Muscle of back (tissue), 13 donors: ENCODE measurements at places on chromosomes 7 and 10.

DNA sequence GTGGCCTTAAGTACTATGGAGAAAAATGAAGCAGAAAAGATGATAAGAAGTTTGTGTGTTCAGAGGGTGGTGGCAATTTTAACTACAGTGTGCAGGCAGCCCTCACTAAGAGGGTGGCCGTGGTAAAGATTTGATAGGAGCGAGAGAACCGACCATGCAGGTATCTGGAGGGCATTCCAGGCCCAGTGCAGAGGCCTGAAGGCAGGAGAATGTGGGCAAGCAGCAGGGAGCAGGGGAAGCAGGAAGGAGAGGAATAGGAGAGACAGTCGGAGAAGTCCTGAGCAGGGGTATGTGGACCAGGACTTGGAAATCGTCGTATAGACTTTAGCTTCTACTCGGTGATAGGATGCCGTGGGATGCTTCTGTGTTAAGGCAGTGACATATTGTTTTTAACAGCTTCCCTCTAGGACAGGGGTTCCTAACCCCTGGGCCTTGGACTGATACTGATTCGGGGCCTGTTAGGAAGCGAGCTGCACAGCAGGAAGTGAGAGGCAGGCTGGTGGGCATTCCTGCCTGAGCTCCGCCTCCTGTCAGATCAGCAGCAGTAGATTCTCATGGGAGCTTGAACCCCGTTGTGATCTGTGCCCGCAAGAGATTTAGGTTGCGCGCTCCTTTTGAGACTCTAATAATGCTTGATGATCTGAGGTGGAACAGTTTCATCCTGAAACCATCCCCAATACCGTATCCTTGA, 227.2 kb downstream of the CCDC3 start:
- DNase-seq = no peak

- no peak for DNase-seq
Observed at GRCh38 chr10:93150990-93151547, 77.4 kb downstream of the CYP26A1 start.

- no peak for DNase-seq
Observed at GRCh38 chr10:100742076-100742771, 3.2 kb upstream of the PAX2 start.

- DNase-seq = no peak
Observed at GRCh38 chr7:8184221-8184620, 77.7 kb downstream of the ICA1 start.

DNA sequence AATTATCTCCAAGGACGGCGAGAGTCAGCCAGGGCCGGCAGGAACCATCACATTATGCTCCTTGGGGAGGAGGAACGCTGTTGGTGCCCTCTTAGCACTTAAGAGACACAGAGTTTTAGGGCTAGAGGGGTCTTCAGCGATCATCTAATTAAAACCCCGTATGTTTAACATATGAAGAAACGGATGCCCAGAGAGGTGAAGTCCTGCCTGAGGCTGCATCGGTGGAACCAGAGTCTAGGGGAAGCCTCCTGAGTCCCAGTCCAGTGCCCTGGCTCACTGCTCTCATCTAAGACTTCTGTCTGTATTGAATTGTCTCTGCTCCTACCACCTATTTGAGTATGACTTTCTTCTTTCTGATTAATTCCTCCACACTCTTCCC, 688 bp upstream of the ABCB4 start:
- DNase-seq = no peak

DNA sequence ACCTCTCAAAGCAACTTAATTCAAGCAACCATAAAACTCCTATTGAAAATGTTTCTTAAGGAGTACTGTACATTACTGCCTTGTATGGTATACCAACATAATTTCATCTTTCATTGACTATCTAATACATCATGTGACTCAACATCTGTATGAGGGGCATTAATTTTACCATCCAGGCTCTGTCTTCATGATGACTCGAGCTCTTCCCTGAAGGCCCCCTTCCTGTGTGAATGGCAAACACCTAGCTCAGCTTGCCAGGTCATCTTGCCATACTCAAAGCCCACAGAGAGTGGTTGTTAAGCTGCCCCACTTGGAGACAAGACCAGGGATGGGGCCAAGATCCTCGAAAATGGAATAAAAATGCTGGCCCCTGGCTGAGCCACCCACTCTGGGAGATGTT, 82.4 kb downstream of the SGMS1 start:
- DNase-seq = no peak

DNA sequence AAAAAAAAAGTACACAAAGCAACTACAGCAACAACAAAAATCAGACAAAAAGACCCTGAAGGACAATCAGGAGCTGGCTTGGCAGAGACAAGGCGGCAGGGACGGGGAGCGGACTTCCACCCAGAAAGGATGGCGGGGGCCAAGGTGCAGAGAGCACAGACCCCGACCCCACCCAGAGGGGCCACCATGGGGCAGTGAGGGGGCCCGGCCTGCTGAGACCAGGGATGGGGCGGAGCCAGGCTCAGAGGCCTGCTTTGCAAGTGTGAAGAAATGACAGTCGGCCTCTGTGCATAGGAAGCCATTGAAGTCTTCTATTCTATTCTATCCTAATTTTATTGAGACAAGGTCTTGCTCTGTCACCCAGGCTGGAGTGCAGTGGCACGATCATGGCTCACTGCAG, 82.0 kb downstream of the ELFN1 start:
- DNase-seq = no peak

- DNase-seq = no peak
Observed at GRCh38 chr7:142647749-142648148, 101.5 kb upstream of the PRSS1 start.

- no peak for DNase-seq
Observed at GRCh38 chr10:43272030-43272429, 5.2 kb upstream of the RASGEF1A start.

DNA sequence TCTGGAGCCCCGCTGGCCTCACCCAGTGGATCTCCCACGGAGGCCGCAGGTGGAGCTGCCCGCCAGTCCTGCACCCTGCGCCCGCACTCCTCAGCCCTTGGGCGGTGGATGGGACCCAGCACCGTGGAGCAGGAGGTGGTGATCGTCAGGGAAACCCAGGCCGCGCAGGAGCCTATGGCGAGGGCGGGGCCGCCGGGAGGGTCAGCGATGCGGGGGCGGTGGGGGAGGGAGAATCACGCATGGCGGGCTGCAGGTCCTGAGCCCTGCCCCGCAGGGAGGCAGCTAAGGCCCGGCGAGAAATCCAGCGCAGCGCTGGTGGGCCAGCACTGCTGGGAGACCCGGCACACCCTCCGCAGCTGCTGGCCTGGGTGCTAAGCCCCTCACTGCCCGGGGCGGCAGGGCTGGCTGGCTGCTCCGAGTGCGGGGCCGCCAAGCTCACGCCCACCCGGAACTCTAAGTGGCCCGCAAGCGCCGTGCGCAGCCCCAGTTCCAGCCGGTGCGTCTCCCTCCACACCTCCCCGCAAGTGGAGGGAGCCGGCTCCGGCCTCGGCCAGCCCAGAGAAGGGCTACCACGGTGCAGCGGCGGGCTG, 524.8 kb upstream of the TPK1 start:
- DNase-seq = no peak

DNA sequence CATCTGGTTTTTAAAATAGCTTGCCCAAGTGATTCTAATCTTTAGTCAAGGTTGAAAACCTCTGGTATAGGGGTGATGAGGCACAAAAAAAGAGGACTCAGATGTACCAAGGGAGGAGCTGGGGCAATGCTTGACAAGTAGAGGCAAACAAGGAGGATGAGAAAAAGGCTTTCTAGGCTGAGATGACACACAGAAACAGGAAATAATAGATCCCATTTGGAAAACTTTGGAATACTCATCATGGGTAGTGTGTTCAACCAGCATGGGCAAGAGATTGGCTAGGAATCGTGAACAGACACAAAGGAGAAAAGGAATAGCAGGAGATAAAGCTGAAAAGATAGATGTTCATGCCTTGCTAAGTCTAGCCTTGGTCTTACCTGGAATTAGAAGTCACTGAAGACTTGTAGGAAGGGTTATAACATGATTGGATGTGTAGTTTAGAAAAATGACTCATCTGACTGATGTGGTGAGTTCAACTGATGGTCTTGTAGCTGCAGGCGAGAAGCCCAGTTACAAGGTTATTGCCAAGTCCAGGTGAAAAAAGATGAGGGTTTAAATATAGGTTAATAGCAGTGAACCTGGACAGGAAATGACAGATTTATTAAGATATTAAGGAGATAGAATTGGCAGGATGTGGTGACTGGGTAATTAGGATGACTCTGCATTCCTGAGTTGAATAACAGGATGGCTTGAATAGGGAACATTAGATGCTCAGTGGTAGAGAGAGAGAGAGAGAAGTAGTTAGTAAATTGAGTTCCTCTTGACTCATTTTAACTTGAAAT, 214.0 kb upstream of the LRGUK start:
- peak; percentile 13 for DNase-seq

DNA sequence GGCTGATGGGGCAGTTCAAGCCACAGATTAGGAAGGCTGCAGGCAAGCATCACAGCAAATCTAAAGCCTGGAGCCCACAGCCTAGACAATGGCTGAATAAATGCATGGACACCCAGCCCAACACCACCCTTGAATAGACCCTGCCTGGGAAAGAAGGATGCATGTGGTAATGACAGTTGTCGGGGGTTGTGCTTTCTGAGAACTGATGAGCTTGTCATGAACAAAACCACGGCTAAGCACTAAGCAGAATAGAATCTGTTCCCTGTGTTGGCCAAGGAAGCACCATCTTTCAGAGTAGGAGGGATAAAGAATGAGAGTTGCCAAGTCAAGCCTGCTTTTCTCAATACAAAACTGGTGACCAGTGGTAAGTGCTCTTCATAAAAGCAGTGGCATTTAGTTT, 66.1 kb upstream of the JCAD start:
- no peak for DNase-seq

GRCh38 chr7:134916171-134916883, 70.0 kb upstream of the AGBL3 start:
- no peak for DNase-seq

DNA sequence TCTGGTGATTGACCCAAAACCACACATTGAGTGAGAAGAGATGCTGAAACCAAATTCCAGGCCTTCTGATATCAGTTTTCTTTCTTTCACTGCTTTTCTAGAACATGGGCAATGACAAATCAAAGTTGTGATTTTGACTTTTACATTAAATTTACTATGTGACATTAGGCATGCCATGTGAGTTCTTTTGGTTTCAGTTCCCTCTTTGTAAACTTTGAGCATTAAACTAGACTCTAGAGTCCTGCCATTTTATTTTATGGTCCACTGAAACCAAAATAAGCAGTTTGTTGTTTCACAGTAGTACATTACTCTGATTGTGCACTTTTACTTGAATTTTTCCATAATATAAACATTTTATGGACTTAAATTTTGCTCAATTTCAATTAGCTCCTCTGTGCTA, 381.1 kb upstream of the SEMA3D start:
- no peak for DNase-seq

- DNase-seq = peak; percentile 28
Observed at GRCh38 chr10:58177362-58177947, 90.2 kb downstream of the IPMK start.

- no peak for DNase-seq
Observed at GRCh38 chr10:118840071-118840775, 85.5 kb upstream of the CACUL1 start.

- no peak for DNase-seq
Observed at GRCh38 chr7:43799605-43800004, 41.1 kb downstream of the BLVRA start.

DNA sequence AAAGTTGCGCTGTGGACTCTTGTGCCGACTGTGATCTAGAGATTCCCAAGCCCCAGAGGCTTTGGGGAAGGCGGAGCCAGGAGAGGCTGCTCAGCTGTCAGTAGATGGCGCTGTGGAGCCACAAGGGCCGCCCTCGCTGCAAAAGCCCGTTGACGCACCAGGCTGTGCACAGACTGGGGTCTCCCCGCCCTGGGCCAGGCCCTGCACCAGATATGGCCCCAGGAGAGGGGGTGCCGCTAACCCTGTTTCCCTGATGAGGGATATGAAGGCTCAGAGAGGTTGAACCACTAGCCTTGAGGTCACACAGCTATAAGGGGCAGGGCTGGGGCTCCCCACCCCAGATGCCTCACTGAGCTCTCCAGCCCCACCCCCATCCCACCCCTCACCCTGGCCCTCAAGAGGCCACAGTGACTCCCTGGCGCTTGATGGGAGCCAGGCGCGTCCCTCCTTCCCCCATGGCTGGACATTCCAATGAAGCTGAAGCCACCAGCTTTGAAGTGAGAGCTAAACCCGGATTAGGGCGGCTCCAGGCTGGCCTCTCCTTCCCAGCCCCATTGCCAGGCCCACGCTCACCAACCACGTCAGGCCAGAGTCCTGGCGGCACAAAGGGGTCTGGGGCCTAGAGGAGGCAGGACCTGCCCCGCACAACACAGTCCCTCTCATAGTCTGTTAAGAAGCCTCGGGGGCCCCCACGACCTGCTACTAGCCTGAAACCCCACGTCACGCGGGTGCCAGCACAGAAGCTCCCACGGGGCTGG, 26.4 kb downstream of the MYL10 start:
- peak; percentile 79 for DNase-seq

DNA sequence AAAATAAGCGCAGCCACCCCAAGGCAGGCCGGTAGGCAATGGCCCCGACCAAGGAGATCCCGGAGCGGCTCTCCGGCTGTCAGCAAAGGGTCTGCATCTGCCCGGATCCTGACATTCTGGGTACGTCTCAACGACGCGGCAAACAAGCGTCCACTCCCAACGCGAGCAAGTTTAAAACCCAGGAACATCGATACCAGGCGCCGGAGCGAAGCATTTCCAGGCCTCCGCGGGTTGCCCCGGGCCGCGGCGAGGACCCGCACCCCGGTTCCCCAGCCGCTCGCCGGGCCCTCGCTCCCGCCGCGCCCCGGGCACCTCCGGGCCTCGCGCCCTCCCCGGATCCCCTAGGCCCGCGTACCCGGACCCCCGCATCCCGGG, 453 bp downstream of the URGCP start:
- DNase-seq = peak; percentile 47

- DNase-seq = no peak
Observed at GRCh38 chr10:104037261-104037951, 48.3 kb downstream of the COL17A1 start.

GRCh38 chr10:86348321-86349210, 18.0 kb downstream of the GRID1 start:
- no peak for DNase-seq

DNA sequence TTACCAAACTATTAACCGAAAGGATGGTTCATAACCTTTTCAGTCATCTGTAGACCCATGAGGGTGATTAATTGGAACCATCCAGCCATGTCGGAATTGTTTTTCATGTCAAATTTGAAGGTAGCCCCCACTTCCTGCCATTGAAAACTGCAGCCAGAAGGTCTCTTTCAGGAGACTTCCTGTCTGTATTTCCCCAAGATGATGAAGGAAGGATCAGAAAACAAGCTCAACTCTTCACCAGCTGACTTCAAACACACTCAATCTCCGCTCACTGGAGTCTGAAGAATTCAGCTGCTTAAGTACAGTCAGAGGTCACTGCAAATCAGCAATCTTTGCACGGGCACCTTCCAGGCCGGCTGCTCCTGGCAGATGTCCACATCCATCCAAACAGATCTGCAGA, 291.7 kb upstream of the NPVF start:
- DNase-seq = no peak

DNA sequence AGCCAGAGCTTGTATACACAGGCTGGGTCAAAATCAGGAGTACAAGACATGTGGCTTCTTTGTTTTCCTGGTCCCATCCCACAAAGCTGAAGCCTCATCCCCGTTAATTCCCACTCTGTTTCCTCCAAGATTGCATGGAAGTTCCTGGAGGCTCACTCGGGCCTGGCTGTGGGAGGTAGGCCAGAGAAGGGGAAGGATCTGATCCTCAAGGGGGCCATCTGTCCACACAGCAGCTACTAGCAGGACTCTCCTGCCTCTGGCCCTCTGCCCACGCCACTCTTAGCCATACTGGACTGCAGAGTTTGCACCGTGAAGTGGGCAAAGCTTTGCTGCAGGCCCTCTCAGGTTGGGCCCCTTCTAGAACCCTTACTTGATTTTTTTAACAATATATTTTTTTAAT, 160.6 kb downstream of the FGFR2 start:
- peak; percentile 1 for DNase-seq

GRCh38 chr10:75181073-75181472, 29.5 kb upstream of the VDAC2 start:
- no peak for DNase-seq
